ENCODE measurements at places on chromosomes 5 and 9.

DNA sequence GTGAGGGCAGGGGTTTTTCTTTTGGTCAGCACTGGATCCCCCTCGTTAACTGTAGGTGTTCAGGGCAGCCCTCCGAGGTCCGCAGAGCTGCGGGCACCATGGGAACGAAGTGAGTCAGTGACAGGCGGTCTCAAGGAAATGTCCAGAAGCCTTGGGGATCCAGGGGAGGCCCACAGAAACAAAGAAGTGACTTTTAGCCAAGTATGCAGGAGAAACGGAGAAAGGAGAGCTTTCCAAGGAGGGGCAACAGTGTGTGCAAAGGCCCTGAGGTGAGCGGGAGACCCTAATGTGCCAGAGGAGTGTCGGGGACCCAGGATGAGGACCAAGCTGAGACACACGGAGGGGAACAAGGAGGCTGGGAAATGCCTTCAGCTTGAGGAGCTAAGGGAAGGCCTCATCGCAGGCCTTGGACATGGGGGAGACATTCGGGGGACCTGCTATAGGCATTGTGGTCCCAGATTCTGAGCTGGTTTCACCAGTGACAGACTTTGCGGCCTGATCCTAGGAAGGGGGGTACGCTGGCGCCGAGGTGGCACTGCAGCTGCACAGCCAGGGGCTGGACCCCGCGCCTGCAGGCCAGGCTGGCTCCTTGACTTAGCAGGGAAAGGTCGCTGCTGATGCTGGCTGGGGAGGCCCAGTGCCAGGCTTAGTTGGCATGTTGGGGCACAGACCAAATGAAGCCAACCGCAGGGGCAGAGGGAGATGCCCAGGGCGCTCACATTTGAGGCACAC is 3.3 kb downstream of the LTC4S start:
- no peak for DNase-seq

GRCh38 chr5:113267361-113267900 is 167.4 kb downstream of the TSSK1B start:
- no peak for DNase-seq

DNA sequence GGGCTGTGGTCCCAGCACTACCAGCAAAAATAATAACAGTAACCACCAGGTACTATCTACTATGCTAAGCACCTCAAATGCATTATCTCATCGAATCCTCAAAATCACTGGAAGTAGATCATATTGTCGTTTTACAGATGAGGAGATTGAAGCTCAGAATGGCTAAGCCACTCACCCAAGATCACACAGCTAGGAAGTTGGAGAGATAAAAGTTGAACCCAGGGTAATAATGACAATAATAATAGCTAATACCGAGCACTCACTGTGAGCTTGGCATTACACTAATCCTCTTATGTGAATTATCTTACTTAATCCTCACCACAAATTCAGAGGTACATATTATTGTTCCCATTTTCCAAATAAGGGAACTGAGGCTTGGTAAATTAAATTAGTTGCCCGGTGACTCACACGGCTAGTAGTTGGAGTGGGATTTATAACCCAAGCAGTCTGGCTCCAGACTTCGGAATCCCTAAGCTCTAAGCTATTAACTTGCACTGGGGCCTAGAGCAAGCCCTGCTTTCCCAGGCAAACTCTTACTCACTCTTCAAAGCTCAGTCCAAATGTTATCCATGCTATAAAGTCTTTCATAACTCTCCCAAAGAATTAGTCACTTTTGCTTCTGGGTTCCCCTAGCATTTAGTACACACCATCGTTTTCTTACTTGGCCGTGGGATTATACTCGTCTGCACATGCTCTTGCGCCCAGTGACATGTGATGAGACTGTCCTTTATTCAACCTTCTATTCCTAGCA is 3.8 kb downstream of the ARSI start:
- no peak for DNase-seq

DNA sequence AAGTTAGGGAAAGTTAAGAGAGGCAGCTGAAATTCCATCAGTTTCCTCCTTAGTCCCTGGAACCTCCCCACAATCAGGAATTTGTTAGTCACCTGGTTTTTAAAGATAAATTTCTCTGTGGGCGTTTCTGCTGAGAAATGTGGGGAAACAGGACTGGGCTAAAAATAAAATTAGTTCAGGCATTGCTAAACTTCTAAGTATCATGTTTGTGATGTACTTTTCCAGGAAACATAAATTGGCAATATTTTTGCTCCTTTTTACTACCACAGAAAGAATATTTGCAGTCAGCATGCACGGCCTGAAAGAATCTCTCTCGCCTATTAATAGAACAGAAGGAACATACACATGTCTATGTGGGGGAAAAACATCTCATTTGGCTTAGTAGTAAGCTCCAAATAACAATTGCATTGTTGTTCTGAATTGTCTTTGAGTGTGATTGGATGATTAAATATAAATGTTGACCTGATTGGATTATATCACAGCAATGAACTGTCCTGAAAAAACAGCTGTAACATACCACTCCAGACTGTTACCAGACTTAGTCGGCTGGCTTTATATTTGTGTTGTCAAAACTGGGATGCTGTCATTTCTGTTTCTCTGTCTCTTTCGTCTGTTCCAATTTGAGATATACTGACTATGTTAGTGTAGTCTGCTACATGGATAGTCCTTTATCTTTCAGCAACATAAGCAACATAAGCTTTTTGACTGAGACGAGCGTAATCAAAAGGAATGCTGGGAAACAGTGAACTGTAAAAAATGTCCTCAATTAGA is 12.9 kb downstream of the TJP2 start:
- no peak for DNase-seq

DNA sequence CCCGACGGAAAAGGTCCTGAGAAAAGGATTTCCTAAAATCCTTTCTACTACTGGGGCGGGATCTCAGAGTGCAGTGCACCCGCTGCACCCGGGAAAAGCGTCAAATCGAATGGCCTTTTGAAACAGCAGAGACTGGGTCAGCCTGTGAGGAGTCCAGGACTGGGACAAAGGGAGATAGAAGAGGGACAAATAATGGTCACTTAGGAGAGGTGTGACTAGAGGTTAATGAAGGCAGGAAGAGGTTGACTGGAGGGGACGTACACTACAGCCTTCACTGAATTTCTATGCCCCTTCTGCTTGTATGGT is 1.5 kb downstream of the PLPPR1 start:
- DNase-seq = no peak

- no peak for DNase-seq
These were observed 680.8 kb upstream of the SEMA6A start for GRCh38 chr5:117255211-117256027.

- DNase-seq = no peak
These were observed 23.2 kb downstream of the CCDC187 start for GRCh38 chr9:136280535-136281315.

DNA sequence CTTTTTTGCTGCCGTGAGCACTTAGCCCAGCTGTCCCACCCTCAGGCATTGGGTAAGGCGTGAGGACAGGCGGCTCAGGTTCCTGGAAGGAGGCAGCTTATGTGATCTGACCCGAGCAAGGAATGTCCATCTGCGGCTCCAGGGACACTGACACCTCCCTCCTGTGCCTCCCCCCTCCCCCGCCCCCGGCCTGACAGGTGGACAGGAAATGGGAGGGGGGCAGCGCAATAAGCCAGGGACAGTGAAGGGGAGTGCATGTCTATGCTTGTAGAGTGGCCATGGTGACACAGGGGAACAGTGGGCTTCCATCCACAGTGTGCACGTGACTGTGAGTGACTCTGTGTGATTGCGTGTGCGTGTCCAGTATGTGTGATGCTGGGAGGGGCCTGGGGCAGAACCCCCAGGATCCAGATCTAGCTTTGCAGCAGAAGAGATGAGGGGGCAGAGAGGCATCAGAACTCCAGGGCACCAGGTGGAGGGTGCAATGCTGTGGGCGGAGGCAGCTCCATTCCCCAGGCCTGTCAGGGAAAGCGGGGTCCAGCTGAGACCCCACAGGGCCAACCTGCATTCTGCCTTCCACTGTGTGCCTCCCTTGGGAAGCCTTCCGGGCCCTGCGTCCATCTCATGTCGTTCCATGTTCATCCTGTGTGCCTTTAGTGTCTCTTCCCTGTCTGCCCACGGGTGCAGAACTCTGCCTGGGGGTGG is 30.5 kb downstream of the CNTFR start:
- DNase-seq = no peak

DNA sequence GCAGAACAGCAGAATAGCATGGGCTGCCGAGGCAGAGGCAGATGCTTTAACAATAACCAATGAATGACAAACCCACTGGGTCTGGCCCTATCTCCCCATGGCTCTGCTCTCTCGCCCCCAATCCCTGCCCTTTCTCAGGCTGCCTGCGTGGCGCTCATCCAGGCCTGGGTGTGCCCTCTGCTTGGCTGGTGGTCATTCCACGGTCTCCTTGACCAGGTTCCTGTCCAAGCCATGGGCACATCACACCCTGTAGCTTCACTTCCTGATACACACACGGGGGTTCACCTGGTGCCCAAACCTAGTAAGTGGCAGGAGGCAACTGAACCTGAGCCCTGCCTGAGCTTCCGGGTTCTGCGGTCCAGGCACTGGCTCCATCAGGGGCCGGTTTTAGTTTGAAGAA is 87.6 kb downstream of the DAP start:
- DNase-seq = no peak

DNA sequence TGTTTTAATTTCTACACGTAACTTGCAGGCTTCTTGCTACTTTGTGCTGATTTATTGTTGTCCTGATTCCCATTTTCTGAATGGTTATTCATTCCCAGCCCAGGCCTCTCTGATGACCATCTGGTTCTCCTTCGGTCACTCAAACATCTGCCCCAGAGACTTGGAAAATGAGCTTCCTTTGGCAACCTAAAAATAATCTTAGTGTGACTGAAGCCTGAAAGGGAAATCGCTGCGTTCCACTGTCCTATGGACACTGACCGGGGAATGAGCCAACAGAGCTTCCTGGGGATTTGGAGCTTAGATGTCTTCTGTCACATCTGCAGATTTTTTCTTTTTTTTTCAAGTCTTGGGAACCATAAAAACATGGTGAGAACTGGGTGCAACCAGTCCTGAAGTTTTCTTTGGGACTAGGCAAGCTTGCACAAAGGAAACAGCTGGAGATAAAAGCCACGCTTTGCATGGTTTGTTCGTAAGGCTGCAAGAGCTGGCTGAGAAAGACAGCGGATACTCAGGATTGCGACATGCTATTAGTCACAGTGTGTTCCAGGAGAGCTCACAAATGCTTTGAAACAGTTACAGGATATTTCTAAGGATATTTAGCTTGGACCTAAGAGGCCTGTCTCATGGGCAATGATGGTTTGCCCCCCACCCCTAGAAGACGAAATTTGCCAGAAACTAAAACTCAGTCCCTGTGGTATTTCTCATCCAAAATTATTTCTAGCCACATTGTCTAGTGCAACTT is 146.2 kb downstream of the GOLPH3 start:
- no peak for DNase-seq

GRCh38 chr9:13268469-13268868 is 11.0 kb downstream of the MPDZ start:
- DNase-seq = no peak

- no peak for DNase-seq
These were observed 200.8 kb downstream of the SMARCA2 start for GRCh38 chr9:2215921-2216441.

DNA sequence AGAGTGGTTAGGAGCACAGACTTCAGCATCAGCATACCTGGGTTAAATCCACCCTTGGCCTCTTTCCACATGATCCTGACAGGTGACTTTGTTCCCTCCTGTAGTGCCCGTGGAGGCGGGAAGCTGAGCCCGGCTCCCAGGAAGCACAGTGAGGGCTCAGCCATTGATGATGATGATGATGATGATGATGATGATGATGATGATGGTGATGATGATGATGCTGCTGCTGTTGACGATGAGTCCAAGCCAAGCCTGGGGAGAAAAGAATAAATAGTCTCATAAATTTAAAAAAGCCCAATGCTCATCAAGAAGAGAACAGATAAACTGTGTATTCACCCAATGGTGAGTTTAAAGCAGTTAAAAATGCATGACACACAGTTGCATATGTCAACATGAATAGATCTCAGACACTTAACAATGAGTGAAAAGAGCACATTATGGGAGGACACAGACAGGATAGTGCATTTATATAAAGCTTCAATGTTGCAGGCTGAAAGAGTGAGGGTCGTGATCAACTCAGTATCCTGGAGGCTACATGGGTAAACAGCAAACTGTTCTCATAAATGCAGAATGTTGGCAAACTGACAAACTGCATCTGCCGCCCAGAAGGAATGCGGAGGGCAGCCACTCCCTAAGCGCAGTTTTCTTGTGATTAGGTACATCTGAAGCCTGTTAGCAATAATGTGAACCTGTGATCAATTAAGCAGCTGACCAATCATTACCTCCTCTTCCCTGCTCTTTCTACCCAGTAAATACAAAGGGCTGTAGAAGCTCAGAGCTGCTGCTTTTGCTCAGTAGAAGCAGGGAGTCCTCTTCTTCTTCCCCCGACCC is 11.7 kb upstream of the CFAP157 start:
- DNase-seq = no peak

GRCh38 chr5:13606051-13606450 is 338.4 kb downstream of the DNAH5 start:
- no peak for DNase-seq

- DNase-seq = no peak
These were observed 276.6 kb upstream of the VLDLR start for GRCh38 chr9:2345013-2345412.

- no peak for DNase-seq
These were observed 52.1 kb upstream of the LMX1B start for GRCh38 chr9:126561582-126561981.

- no peak for DNase-seq
These were observed 26.9 kb downstream of the SRD5A1 start for GRCh38 chr5:6659941-6660684.

GRCh38 chr9:79371948-79372555 is 199.7 kb upstream of the TLE4 start:
- DNase-seq = no peak

DNA sequence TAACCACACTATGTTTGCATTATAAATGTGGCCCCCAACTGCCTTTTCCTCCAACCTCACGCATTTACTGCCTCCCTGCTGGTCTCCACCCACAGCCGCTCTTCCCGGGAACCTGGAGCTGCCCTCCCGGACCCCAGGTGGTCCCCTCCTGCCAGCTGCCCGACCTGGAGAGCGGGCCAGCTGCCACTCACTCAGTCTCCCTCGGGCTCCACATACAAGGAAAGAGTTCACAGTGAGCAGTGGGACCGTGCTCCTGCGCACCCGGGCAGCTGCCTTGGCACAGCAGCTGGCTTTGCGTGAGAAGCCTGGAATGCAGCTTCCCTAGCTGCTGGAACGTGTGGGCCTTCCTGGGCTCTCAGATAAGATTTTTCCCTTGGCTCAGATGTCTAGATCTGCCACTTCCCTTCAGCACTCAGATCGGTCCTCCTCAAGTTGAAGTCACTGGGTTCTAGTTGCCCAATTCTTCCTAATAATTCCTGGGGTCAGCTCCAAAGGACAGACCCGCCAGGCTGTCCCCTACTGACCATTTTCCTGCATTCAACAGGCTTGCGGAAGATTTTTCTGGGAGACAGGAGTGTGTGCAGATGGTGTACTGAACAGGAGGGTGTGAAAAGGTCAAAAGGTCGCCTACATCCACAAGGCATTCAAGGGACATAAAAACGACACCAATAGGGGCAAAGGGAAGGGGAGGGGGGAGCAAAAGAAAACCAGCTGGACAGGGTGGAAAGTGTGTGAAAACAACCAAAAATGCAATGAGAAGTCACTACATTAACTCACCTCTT is 69.1 kb downstream of the MYO10 start:
- no peak for DNase-seq

- no peak for DNase-seq
These were observed 259.7 kb upstream of the MSX2 start for GRCh38 chr5:174464504-174465165.

- no peak for DNase-seq
These were observed 10.5 kb upstream of the TRAF1 start for GRCh38 chr9:120937127-120937526.

GRCh38 chr5:27328480-27328879 is 290.1 kb upstream of the CDH9 start:
- no peak for DNase-seq

GRCh38 chr9:91214086-91214485 is 147.6 kb downstream of the AUH start:
- DNase-seq = no peak

Data from activated T-cell treated with anti-CD3 and anti-CD28 coated beads, Interleukin-2, amount 50 U/mL, for 48 hours (primary cell).